Ascending aorta (tissue), 2 donors: ENCODE measurements at places on chromosomes 16 and 17.

DNA sequence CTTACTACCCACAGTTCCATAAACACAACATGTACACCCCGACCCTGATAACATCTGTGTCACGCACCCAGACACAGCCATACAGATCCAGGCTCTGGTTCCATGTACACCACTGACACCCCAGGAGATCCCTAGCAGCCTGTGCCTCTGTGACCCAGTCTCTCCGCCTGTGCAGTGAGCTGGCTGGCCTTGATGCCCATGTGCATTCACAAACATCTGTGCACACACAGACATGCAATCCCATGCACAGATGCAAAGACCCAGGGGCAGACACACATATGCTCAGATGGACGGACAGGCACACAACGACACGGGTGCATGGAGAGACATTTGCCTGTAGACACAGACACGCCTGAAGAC, 4.1 kb downstream of the CCDC102A start:
- DNase-seq: no peak

- DNase-seq: no peak
Observed at GRCh38 chr16:89599451-89599858, 14.0 kb upstream of the DPEP1 start.

DNA sequence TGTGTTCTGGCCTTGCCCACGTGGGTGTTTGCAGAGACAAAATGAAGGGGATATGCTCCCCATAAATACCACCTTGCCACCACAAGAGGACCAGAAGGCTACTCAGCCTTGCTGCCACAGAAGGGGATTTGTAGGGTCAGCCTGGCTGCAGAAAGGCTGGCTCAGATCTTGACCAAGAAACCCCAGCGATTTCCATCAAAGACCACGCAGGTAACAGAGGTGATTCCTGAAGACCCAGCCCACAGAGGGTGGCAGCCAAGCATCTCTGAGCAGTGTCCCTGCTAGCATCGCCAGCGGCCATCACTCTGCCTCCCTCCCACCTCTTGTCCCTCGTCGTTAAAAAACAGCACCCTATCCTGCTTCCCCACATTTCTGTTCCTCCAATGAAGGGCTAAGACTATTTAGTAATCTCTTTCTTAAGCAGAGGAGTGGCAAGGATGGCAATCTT, 54.9 kb downstream of the BEAN1 start:
- DNase-seq: no peak

GRCh38 chr16:31010585-31011325, at the start of gene STX1B:
STX1B (minus strand) TSS chr16:31010638; CDS start chr16:31010396, 242 bp downstream.
- DNase-seq: no peak

DNA sequence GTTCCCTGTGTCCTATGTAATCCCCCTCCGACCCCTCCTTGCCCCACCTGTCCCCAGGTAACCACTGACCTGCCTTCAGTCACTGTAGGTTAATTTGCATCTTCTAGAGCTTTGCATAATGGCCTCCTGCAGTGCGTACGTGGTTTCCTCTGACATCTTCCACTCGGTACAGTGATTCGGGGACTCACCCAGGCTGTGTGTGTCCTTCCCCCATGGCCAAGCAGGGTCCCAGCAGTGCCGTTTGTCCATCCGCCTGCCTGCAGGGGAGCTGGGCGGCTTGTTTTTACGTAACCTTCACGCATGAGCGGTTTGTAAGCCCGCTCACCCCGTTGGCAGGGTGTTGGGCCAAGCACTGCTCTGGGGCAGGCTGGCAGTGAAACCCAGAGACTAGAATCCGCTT, 7.9 kb downstream of the MAPK8IP3 start:
- no peak for DNase-seq

DNA sequence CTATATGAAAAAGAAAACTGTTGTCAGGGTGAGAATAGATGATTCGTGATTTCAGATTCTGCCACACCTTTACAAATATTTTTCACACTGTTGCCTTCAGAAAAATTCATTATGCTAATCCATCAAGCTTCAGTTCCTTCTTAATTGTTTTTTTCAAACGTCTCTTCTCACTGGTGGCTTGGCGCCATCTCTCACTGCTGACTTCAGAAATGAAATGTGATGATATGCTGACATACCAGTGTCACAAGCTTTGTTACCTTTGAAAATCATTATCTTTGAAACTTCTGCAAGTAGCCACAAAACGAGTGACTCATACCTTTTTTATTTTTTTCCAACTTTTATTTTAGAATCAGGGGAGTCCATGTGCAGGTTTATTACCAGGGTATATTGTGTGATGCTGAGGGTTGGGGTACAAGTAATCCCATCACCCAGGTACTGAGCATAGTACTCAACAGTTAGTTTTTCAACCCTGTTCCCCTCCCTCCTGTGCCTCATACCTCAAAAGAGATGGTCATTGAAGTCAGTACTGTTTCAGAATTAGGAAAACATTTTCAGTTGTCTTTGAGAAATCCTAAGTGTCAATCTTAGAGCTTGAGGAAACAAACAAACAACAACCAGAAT, 14.0 kb upstream of the KRT222 start:
- DNase-seq: no peak

DNA sequence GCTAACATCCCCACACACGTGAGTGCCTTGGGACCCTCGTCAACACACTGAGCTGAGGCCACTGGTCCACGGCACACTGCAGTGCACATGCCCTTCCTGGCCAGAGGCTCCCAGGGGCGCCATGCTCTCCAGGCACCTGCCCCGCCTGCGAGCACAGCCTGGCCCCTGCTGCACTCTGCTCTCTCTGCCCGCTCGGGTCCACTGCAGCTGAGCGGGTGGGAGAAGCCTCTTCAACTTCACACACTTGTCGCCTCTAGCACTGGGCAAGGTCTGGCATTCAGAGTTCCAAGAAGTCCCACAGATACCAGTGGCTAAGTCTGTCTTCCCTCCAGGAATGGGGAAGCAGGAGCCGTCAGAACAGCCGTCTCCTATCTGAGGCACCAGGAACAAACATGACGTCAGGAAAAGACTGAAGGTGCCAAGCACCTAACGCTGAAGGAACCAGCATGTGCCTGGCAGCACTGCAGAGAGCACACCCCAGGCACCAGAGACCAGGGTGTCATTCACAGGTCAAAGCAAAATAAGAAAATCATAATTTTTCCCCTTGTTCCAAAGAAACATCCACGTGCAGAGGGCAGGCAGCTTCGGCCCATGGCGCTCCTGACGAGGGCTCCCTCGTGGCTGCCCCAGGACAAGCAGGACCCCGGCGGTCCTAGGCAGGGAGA, 82.9 kb downstream of the ZNF778 start:
- no peak for DNase-seq

- DNase-seq: no peak
Observed at GRCh38 chr16:5965321-5965720, 867.7 kb upstream of the EEF2KMT start.

DNA sequence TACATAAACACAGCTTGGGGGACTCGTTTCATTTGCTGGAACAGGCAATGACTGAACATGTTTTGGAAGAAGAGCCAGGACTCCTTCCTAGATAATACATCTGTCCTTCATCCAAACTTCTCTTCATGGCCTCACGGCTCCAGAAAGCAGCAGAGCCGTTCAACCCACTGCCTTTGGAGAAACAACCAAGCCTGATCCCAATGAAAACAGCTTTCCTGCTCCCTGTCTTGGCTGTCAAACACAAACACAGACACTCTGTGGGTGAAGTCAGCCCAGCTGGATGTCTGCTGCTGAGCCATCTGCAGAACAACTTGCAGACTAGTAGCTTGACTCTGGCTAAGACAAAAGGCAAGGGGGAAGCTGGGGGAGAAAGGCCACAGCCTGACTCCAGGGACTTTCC, 345.1 kb upstream of the PSMD7 start:
- no peak for DNase-seq

DNA sequence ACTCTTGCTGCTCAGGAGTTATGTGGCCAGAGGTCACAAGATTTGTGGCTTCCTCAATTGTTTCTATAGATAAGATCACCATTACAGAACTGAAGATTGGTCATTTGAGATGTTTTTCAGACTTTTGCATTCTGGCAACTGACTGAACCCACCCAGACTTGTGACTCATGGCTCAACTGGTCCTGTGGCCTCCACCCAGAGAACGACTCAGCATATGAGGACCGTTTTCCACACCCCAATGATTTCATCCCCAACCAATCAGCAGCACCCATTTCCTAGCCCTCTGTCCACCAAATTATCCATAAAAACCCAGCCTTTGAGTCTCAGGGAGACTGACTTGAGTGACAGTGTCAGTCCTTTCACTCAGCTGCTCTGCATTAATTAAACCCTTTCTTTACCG, 143.2 kb upstream of the ASIC2 start:
- no peak for DNase-seq

GRCh38 chr16:76335180-76335974, 58.2 kb downstream of the CNTNAP4 start:
- no peak for DNase-seq

GRCh38 chr16:15141586-15141985, 47.5 kb upstream of the RRN3 start:
- no peak for DNase-seq

GRCh38 chr16:89174877-89175276, 3.3 kb downstream of the CDH15 start:
- no peak for DNase-seq

DNA sequence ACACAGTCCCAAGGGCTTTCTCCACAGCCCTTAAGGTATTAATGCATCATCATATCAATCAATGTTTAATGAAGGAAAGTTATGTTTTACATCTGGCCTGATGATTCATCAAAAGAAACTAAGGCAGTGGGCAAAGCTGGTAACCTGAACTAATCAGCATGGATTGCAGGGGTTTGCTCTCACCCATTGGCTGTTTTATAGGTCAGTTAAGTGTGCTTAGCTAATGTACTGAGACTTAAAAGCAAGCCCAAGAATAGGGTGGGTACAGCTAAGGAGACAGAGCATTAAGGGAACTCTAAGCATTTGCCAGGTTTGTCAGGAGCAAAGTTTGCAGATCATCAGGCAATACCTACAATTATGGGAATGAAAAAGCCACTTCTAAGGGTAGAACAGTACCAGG, 1247.6 kb downstream of the CDH8 start:
- DNase-seq: no peak

- no peak for DNase-seq
Observed at GRCh38 chr16:70725912-70726828, 40.3 kb upstream of the MTSS2 start.

DNA sequence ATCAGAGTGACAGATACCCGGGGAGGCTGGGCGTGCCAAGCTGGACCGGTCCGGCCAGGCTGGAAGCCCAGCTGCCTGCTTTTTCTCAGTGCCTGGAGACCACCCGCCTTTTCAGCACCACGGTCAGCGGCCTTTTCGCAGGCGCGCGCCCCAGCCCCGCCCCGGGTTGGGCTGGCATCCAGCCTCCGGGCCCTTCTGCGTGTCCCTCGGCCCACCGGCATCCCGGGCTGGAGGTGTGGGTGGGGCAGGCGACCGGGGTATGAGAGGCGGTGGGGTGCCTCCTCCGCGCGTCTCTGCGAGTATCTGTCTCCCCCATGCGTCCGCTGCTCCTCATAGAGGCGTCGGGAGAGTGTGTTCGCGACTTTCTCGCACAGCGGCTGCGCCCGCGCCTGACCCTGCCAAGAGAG, 102.5 kb downstream of the MRM1 start:
- DNase-seq: no peak
